CD4-positive, alpha-beta T cell treated with Interleukin-12 subunit alpha and Interleukin-12 subunit beta, for 1 hour (primary cell): ENCODE measurements at places on chromosomes 1 and 21.
A peak's percentile ranks its signal among the peaks of the same experiment; 100 is the strongest.

GRCh38 chr1:168601051-168601450, 24.6 kb downstream of the XCL1 start:
- DNase-seq = no peak

GRCh38 chr21:31475223-31475622, 131.2 kb upstream of the TIAM1 start:
- no peak for DNase-seq

DNA sequence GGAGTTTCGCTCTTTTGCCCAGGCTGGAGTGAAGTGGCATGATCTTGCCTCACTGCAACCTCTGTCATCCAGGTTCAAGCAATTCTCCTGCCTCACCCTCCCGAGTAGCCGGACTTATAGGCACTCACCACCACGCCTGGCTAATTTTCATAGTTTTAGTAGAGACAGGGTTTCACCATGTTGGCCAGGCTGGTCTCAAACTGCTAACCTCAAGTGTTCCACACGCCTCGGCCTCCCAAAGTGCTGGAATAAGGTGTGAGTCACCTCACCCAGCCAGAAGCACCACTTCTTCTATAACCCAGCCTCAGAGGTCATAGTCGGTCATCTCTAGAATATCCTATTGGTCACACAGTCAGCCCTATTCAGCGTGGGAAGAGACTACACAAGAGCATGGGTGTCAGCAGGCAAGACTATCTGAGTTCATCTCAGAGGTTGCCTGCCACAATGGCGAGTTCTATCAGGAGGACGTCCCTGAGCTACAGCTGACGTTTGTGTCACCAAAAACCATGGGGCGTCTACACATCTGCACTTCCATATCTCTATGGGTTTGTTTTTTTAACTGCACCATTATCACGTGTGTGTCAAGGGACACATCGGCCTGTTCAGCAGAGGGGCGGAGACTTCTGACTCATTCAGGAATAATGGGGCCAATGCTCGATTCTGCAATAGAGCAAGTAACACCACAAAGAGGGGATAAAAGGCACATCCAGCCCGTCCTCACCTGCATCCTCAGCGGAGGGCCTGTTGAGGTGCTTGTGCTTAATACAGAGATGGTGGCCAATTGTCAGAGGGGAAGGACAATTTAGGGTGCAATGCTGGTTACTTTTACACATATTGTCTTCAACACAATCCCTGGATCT, 256.3 kb upstream of the IRF2BP2 start:
- DNase-seq = no peak

- DNase-seq = no peak
These were observed 5.1 kb downstream of the NT5C1A start for GRCh38 chr1:39666772-39667171.

DNA sequence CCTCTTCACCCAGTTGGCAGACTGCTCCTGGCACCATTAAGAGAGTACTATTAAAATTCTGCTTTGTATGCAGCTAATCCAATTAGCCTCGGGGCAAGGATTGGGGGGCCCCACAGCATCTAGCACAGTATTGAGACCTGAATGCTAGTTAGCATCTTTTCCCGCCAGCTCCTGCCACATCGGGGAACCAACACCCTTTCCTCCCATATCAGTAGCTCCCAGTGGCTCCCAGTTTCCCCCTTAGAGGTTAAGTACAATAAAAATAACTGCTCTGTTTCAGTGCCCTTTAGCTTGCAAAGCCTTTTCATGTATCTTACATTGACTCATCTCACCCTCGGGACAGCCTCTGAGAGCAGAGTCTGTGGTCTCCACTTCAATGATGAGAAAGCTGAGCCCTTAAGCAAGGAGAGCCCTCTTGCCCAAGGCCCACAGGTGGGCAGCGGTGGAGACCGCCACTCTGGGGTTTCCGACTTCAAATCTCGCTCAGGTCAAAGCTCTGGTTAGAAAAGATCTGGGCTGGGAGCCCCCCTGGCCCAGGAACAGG, 4.2 kb upstream of the PMVK start:
- DNase-seq = no peak

GRCh38 chr1:58460469-58460868, 86.1 kb downstream of the OMA1 start:
- DNase-seq = no peak

DNA sequence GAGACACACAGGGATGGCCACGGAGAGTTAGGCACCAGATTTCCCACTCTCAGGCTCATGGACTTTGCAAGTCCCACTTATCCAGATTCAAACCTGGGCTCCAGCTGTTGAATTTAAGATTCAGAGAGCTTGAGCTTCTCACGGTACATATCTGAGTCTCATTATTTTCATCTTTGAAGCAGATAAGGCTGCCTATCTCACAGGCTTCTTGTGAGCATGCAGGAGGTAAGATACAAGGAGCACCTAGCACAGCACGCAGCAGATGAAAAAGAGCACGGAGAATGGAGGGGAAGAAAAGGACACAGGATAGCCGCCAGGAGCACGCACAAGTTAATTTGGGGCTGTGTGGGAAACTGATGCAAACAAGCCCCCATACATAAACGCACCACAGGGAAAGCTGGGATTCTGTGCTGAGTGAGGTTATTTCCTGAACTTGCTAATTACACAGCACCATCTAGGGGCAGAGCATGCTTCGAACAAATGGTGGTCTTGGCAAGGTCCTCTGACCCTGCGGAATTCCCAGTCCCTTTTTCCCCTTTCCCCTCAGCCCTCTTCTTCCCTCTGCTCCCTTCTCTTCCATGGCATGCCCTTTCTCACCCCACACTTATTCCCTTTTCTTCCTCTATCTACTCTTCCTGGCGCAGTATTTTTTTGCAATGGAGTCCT, 134.7 kb upstream of the VANGL1 start:
- no peak for DNase-seq

- no peak for DNase-seq
These were observed 11.5 kb upstream of the KCNT2 start for GRCh38 chr1:196619721-196620120.

GRCh38 chr1:23417570-23417969, 7.0 kb downstream of the TCEA3 start:
- no peak for DNase-seq

- DNase-seq = no peak
These were observed 41.3 kb downstream of the GNG4 start for GRCh38 chr1:235608278-235608677.

DNA sequence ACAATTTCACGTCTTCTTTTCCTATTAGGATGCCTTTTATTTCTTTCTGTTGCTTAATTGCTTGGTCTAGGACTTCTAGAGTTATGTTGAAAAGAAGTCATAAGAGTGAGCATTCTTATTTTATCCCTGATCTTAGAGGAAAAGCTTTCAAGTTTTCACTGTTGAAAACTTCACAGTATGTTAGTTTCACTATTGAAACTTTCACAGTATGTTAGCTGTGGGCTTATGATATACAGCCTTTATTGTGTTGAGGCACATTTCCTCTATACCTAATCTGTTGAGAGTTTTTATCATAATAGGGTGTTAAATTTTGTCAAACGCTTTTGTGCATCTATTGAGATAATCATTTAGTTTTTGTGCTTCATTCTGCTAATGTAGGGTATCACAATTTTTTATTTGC, 227.1 kb downstream of the LHX8 start:
- DNase-seq = no peak

DNA sequence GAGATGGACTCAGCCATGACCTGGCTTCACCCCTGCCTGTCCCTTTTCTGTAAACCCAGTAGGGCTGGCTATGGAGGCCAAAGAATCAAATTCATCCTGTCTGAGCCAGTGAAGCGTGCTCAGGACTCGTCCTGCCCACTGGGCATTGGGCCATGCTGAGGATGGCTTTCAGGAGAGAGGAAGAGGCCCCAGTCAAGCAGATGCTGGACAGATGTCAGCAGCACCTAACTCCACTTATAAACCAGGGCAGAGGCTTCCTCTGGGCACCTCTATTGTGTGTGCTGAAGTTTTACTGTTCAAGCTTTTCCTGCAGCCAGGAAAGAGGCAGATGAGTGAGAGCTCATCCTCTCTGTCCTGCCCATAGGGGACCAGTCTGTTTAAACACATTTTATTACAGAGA, 97.4 kb upstream of the GCLM start:
- no peak for DNase-seq

- peak; percentile 77 for DNase-seq
These were observed 130.3 kb upstream of the DPYD start for GRCh38 chr1:98051065-98051675.

DNA sequence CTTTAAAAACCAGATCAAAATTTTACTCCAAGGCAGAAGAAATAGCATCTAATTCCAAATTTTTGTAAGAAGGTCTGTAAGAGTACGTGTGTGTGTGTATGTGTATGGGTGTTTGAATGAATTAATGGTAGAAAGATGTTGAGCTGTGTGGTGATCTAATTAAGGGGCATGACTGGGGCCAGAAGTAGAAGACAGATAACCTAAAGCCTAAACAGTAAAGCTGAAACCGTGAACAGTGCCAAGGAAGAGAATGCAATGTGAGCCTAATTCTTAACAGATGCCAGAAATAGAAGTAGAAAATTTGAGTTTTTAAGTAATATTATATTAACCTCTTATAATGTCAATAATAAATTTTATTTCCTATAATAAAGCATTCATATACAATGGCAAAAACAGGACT, 38.2 kb downstream of the BRINP3 start:
- no peak for DNase-seq

DNA sequence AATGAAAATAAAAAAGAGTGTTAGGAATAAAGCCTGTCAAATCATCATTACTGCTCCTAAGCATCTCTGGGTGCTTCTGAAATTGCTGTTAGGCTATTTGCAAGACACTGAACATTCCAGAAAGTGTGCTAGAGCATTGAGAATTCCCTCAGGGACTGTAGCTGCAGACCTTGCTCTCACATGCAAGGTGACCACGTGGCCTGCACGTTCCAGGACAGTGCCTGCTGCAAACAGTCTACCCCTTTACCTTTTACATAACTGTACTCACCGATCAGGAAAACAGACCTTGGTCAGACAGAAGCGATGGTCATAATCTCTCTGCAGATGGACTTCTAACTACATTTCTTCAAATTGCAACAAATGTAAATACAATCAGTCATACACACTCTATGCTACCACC, 164.5 kb downstream of the PSMG1 start:
- DNase-seq = no peak

- DNase-seq = peak; percentile 81
These were observed 64.6 kb downstream of the SIK1 start for GRCh38 chr21:43362321-43362791.

- DNase-seq = no peak
These were observed 162.2 kb upstream of the LHX8 start for GRCh38 chr1:74971982-74972381.
